ENCODE measurements at places on chromosomes 2 and 18.

DNA sequence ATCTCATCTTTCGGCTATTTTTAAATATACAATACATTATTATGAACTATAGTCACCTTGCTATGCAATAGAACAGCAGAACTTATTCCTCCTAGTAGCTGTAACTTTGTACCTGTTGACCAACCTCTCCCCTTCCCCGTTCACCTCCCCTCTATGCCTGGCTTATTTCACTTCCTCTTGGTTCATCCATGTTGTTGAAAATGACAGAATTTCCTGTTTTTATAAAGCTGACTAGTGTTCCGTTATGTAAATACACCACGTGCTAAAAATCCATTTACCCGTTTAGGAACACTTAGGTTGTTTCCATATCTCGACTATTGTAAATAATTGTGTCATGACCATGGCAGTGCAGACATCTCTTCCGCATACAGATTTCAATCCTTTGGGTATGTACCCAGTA, 10.3 kb downstream of the ALPI start:
- no peak for DNase-seq

- no peak for DNase-seq
Observed at GRCh38 chr2:16630463-16630862, 35.2 kb downstream of the CYRIA start.

DNA sequence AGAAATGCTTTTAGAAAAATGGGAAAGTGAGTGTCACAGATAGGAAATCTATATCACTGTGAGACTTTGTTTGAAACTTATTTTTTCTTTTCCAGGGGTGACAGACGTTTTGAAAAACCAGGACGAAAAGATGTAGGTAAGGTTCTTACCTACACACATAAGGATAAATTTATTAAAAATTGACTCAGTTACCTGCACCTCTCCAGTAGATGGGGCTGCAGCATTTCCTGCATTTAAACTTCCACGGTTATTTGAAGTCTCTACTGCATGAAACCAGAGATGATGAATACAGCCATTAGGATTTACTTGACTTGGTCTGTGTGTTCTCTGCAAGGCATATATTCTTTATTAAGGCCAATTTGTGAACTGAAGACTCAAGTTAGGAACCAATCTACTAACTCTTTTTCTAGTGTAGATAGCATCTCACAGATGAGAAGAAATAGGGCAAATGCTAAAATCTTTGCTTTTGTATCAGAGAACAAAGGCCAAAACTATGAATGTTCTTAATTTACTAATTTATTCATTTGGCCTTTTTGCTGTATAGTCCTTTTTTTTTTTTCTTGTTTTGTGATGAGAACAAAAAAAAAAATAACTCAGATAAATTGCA, 15.0 kb downstream of the KCNJ13 start:
- DNase-seq = peak; percentile 11

DNA sequence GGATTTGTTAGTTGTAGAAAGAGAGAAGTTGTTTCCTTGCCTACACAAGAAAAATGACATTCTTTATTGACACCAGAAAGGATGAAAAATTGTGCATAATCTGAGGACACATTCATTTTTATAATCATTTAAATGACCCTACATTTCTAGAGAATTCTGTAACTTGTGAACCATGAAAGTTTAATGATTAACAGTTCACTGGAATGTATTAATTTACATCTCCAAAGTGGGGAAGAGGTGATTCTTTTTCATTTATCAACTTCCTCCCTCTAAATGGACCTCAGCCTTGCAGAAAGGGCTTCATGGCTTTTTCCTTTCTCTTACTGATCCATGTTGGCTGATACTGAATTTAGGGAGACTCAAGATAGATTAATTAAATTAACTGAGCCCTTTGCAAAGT, 565.2 kb upstream of the LINC00305 start:
- DNase-seq = no peak

DNA sequence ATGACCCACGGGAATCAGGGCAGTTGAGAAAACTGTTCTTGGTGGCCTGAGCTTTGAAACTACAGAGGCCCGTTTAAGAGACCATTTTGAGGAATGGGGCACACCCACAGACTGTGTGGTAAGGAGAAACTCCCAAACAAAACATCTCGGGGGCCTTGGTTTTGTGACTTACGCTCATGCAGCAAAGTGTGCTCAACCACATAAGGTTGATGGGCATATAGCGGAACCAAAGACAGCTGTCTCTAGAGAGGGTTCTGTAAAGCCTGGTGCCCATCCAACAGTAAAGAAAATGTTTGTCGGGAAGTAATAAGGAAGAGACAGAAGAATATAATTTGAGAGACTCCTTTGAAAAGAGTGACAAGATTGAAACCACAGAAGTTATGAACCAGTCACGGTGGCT, 5.4 kb downstream of the MRO start:
- no peak for DNase-seq

DNA sequence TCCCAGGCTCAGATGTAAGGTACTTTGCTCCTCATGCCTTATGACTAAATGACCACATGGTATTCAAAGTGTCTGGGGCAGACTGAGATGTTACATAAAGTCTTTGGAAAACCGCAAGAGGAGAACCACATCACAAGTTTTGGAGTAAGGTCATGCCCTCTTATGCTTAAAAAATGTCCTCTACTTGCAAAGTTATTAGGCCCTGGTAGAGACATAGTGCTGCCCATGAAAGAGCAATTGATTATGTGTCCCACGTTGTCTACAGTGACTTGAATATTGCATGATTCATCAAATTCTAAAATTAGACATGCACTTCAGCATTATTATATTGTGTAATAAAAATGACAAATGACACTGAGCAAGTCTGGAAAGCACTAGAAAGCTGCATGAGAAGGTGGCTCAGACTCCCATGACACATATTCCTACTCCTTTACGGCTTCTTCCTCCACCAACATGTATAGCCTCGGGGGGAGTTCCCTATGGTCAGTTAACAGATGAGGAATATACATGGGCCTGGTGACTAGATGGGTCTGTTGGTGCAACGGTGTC, 602.6 kb upstream of the VRK2 start:
- no peak for DNase-seq

GRCh38 chr2:10547663-10548376, 99.7 kb upstream of the ODC1 start:
- no peak for DNase-seq

DNA sequence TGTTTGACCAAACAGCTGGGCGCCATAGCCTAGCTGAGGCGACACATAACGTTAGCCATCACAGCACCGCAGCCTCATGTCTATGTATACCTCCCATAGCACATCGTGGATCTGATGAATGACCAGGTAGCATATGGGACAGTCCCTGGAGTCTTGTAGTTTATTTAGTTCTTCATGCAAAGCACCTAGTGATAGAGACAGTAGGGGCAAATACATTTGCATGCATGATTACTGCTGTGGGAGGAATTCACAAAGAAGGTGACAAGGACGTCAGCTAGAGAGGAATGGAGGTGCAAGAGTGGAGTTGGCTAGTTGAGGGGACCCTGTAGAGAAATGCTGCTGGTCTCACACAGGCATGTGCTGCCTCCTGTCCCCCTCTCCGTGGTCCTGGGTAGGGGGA, 478.9 kb upstream of the HS6ST1 start:
- DNase-seq = no peak
